ENCODE measurements at places on chromosomes 16 and 17.

DNA sequence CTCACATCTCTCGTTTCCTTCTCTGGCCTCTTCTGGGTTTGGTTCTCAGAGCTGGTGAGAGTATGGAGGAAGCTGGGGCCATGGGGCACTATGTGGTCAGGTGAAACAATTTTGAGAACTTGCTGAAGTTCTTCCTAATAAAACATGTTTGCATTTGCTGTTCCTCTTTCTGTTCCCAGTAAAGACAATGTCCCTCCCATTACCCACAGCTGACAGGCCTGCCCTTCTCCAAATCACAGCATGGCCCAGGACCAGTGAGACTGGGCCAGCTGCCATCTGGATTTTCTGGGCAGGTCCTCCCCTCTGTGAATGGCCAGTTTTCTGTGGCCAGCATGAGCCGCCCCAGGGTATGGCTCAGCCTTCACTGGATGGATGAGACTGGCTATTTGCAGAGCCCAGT, at the start of gene CD300H:
Gene CD300H, minus strand, starts transcription at position 113 of the 400 bp plus-strand sequence.
- no peak for DNase-seq

DNA sequence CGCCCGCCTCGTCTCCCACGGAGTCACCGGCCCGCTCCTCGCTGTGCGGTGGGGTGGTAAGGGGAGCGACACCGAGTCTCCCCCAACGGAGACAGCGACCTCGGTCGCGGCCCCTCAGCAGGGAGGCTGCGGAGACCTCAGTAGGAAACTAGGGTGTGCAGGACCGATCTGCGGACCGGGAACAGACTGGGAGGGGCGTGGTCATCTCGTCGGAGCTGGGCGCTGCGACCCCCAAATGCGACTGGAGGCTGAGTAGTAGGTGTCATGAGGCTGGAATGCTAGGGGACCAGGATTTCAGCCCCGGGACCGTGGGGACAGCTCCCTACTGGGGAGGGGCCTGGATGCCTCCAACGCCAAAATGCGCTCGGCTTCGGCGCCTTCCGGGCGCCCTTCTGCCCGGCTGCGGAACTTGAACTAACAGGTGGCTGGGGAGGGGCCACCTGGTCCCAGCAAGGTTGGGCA, 1.3 kb downstream of the CACNG4 start:
- DNase-seq = no peak

- DNase-seq = no peak
Observed at GRCh38 chr17:51322390-51323029, 62.2 kb downstream of the UTP18 start.

- no peak for DNase-seq
Observed at GRCh38 chr17:9274973-9275372, 253.7 kb downstream of the NTN1 start.

- DNase-seq = no peak
Observed at GRCh38 chr17:48290378-48290777, 139.6 kb downstream of the SKAP1 start.
